ENCODE measurements at places on chromosomes 2 and 18.

DNA sequence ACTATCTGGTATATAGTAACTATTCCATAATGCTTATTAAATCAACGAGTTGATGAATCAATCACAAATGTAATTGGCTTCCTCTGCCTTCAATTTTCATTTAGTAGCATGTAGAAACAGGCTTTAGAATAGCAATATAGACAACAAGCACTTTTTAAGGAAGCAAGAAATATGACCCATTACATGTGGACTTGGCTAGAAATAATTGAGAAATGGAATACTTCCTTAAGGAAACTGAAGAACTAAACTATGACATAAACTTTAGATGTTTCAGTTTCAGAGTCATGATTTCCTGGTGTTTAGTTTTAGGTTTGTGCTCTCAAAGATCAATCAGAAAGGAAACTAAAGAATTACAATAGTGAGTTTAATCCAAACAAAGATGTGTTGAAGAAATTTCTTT lies 443.8 kb downstream of the MBD2 start:
- no peak for DNase-seq

DNA sequence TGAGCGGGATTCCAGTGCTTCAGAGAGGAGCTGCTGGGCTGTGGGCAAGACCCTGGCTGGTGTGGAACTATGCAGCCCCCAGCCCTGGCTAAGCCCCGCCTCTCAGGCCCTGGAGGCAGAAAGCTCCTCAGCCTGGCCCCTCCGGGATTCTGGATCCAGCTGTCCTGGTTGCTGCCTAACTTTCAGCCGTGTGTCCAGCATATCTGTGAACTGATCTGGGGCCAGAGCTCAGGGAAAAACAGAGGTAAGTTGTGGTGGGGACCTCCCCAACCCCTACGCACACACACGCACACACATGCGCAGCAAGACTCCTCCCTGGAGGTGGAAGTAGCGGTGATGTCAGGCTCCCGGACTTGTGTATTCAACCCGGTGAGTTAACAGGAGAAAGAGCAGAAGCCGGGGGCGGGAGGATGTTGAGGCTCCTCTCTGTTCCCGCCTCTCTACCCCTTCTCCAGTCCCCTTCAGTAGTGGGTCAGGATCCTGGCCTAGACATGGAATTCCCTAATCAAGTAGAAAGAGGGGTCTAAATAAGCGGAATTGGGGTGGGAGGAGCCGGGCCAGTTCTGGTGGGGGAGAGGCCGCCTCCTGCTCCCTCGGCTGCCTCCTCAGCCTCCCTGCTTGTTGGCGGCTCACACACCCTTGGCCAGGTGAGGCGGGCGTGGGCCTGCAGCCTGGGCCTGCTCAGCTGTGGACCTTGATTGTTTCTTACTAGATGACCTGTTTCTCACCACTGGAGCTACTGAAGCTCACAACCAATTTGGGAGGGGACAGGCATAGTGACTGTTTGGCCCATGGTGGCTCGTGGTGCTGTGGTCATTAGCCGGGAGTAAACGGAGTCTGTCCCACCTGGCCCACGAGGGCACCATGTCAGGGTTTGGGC lies 33.4 kb downstream of the SIX2 start:
- DNase-seq, result no peak

GRCh38 chr2:15041429-15041837 lies 408.9 kb downstream of the LRATD1 start:
- DNase-seq, result no peak

- DNase-seq, result no peak
These were observed 35.4 kb downstream of the KCNK3 start for GRCh38 chr2:26727641-26728561.

- DNase-seq, result no peak
These were observed 33.5 kb downstream of the ZNF407 start for GRCh38 chr18:74631212-74631611.

DNA sequence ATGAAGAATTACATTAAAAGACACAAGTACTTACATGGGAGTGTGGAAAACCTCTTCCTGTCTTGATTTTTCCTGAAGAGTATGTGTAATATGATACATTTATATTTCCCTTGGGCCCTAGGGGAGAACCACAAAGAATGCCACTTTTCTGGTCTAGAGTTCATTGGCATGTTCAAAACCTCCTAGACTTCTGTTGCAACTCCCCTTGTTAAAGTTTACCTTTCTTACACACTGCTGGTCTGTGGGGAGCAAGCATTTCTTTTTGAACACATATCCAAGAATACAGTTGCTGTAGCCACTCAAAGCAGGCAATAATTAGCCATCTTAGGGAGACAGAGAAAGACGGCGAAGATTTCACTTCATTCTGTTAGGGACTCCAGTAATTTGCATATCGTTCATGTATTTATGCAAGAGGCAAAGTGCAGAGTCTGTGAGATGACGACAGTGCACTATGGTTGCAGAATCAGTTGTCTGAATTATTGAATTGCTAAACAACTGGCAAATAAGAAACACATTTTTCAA lies 103.5 kb downstream of the NOL4 start:
- no peak for DNase-seq

DNA sequence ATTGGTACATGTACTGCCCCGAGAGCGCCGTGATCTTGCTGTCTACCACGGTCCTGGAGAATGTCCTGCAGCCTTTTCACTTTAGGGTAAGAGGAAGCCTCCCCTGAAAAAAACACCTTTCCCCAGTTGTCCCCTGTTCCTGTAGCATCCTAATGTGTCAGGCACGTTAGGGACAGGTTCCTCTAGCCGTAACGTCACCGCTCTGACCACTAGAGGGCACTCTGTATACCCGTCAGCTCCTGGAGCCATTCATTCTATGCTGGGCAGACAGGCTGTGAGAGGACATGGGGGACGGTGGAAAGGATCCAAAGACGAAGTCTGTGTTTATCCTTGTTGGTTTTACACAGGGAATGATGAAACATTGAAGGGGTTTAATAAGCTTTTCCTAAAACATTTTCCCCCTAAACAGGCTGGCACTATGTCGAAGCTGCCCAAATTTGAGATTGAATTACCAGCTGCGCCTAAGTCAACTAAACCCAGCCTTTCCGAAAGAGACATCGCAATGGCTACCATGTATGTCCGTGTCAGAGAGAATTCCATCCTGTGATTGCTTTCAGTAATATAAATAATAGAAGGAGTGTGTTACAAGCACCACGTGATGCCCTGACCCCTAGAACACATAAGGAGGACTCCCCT lies 12.7 kb downstream of the RMC1 start:
- peak; percentile 38 for DNase-seq

- DNase-seq, result no peak
These were observed 17.8 kb upstream of the FAM98A start for GRCh38 chr2:33616873-33617272.

DNA sequence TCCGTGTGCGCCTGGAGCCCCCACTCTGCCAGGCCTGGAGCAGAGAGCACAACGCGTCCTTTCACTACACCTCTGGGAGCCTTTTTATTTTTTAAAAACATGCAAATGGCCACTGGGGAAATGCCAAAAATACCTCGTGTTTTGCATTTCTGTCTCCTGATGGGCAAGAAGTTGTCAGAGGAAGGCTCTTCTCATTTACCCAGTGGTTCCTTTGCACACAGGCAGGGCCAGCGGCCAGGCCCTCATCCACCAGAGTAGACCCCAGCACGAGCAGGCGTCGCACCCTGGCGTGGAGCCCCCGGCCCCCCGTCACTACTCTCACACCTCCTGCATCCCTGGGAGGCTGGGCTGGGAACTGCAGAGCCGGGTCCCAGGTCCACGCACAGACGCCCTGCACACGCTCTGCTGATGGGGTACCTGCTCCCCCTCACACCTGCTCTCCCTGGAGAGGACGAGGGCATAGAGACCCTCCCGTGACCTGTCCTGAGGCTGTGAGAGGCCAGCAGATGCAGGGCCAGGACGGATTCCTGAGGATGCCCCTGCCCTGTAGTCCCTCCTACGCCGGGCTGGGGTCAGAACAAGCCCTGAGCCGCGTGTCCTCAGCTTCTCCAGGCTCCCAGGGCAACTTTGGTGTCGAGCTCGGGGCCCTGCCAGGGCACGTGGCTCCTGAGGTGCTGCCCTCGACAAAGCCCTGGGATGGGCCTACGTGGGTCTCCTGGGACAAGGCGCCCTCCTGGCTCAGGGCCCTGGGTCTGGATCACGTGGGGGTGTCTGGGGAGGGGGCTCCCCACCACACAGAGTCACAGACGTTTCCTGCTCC lies 65.0 kb downstream of the NFATC1 start:
- DNase-seq, result no peak

DNA sequence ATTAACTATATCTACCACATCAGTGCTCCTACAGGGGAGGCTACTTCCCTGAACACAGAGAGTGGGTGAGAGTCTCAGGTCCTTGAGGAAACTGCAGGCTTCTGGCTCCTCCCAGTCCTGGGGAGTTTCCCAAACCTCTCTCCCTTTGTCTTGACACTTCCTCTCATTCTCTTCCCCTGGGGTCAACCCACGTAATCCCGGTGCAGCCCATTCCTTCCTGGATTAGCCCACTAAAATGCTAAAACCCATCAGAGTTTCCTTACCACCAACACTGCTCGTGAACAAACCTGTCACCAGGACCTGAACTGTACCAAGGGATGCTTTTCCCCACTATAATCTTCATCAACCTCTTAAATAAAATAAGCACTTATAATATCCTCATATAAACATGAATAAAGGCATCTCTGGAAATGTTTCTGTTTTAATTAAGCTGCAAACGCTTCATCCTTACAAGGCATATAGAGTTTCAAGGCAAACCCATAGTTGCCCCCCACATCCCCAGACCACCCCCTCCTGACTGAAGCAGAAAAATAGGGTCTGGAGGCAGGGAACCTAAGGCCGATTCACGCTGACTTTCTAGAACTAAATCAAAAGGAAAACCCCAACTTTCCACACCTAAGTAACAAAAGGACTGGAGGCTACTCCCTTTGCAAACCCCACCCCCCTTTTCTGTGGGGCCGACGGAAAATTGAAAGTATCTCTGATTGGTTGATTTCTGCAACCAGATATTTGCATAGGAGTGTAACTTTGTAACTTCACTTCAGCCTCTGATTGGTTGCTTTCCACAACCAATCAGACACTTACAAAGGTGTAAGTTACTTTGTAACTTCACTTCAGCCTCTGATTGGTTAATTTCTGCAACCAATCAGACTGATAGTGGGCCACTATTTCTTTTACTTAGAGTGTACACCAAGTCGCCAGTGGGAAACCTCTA lies 19.0 kb downstream of the TMSB10 start:
- DNase-seq, result no peak

Data from activated CD8-positive, alpha-beta memory T cell treated with anti-CD3 and anti-CD28 coated beads for 1 hour (primary cell).